Breast epithelium (tissue), 4 donors: ENCODE measurements at places on chromosomes 1 and 21. TPM values are rescaled to one million over a fixed set of nuclear protein-coding genes. Genes with fewer than 3 reads are reported as not detected.

DNA sequence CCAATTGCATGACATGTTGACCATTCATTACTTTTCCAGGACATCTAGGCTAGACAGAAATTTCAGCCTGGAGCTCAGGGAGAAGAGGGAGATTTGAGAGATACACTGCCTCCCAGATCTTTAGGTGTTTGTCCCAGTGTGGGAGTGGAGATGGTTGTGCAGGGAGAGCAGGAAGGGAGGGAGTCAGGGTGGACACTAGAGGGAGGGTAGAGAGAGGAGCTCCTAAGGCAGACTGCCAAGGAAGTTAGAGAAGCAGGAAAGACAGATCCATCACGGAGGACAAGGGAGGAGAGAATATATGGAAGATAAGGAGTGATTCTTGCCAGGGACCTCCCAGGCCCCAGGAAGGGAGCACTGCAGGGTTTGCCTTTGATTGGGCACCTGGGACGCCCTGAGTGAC, 8.7 kb downstream of the CDCA8 start:
- H3K27ac ChIP-seq, result no peak overlapping the region
- no peaks in the 10 kb centered on the region for H3K4me1 ChIP-seq
- H3K27me3 ChIP-seq, result no peaks in the 10 kb centered on the region

DNA sequence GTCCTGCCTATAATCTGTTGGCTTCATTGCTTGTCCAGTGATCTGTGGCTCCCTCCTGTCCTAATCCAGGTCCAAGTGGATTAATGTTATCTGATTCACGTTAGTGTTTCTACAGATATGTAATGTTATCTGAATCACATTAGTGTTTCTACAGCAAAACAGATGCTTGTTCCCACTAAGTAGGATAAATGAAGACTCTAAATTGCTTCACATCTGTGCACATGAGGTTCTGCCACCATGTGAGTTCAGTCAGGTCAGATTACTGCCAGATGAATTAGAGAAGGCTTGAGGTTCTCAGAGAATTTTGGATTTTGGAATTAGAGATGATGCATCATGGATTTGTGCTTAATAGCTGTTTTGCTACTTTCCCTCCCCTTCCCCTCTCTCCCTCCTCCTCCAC, 13.2 kb downstream of the DISC1 start:
- no peak overlapping the region for H3K27ac ChIP-seq
- no peaks in the 10 kb centered on the region for H3K36me3 ChIP-seq
- no peak overlapping the region for H3K4me3 ChIP-seq

DNA sequence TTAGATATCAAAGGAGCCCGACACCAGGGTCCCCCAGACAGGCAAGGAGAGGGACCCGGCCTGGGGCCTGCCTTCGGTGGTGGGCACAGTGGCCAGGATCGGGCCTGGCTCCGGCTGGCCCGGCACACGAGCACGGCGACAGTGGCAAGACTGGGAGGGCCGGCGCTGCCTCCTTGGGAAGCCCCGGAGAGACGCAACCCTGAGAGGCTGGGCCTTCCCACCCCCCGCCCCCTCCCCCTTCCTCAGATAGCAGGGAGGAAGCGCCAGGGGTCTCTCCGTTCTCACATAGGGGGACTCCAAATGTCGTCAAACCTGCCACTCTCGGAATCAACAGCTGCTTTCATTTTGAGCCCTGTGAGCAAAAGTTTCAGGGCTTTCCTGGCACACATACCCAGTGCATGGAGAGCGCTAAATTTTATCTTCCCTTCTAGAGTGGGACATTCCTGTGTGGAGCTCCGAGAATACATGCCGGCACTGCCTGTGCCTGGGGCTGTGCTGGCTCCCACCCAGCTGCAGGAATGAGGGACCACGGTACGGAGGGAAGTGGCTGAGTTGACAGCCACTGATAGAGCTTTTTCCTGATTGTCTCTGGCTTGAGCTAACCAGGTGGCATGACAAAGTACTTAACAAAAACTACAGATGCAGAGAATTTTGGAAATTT, 62.4 kb downstream of the CD247 start:
- H3K27ac ChIP-seq, result peak overlapping the region; percentile 91
- H3K4me1 ChIP-seq, result peaks cover 6% of the 10 kb centered on the region
- H3K4me3 ChIP-seq, result peak overlapping the region; percentile 81
- H3K36me3 ChIP-seq, result no peaks in the 10 kb centered on the region
- no peak for DNase-seq

DNA sequence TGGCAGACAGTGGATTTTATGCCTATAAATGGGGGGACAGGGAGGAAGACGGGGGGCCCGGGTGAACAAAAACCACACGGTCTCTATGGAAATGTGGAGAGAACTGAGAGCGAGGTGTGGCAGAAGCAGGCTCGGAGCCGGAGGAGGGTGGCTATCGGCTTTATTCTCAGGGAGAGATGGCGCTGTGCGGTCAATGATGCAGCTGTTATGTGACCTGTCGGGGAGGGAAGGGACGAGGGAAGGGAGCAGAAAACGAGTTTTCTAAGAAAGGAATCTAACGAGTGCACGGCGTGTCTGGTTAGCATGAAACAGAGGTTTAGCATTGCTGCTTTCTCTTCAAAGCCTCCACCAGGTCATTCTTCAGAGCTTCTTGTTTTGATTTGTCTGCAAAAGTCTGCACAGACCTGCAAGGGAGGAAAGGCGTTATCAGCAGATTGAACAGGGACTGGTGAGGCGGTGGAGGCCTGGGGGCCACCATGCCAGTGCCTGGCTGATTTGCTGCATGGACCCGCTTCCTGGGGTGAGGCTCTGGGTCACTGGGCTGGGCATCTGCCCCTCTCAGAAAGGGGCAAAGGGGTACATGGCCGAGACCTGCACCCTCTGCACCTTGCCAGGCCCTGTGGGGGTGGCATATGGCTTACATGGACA, 27.2 kb downstream of the SLC66A1 start:
- no peak overlapping the region for H3K27ac ChIP-seq
- no peaks in the 10 kb centered on the region for H3K36me3 ChIP-seq
- DNase-seq, result no peak
- no peaks in the 10 kb centered on the region for H3K27me3 ChIP-seq

GRCh38 chr1:212862111-212862690, 4.1 kb downstream of the FLVCR1 start:
- no peaks in the 10 kb centered on the region for H3K27me3 ChIP-seq
- H3K4me3 ChIP-seq, result no peak overlapping the region
- H3K27ac ChIP-seq, result no peak overlapping the region
- H3K36me3 ChIP-seq, result no peaks in the 10 kb centered on the region

- H3K4me1 ChIP-seq, result no peaks in the 10 kb centered on the region
- no peak for DNase-seq
- H3K36me3 ChIP-seq, result no peaks in the 10 kb centered on the region
- H3K4me3 ChIP-seq, result no peak overlapping the region
- H3K27ac ChIP-seq, result no peak overlapping the region
Observed at GRCh38 chr1:24893431-24893830, 36.6 kb downstream of the RUNX3 start.

DNA sequence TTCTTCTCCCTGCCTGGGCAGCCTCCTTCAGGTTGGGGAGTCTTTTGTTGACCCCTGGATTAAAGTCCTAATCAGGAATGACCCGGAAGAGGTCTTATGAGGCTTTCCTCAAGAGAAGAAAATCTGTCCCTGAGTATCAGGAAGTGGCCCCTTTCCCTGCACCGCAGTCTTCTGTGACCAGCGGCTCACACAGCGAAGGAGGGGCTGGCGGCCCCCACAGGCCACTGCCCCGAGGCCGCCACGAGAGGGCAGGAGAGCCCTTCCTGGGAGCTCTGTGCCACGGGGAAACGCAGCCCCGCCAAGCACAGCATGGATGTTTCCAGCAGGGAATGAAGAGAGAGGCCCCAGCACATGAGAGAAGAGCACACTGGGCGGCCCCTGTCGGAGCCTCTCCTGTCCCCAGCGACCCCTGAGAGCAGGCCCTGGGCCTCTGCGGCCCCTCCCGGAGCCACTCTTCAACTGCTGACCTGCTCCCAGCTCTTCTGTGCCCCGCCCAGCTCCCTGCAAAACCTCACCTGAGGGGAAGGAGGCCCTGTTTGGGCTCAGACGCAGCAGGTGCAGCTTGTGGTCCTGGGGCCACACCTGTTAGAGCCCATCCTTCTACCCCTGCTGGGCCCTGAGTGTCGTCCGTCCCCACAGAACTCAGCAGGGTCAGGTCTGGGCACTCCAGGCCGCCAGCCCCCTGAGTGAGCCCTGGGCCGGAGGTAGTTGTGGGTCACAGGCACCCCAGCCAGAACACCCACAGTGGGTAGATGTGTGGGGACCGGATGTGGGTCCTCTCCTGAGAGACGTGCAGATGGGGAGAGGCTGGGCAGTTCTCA, 4.9 kb upstream of the POFUT2 start:
- H3K4me3 ChIP-seq, result peak overlapping the region; percentile 19
- H3K4me1 ChIP-seq, result peaks cover 11% of the 10 kb centered on the region
- H3K36me3 ChIP-seq, result no peaks in the 10 kb centered on the region
- peak; percentile 76 for DNase-seq

DNA sequence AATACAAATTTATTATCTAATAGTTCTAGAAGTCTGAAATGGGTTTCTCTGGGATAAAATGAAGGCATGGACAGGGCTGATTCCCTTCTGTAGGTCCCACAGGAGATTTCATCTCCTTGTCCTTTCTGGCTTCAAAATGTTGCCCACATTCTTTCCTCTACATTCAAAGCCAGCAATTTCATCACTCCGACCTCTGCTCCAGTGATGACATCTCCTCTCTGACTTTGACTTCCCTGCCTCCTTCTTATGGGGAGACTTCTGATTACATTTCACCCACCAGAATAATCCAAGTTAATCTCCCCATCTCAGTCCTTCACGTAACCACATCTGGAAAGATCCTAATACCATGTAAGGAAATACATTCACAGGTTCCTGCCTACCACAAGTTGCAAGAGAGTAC, 358.0 kb upstream of the C1orf87 start:
- H3K27me3 ChIP-seq, result no peaks in the 10 kb centered on the region
- H3K27ac ChIP-seq, result peak overlapping the region; percentile 75
- H3K36me3 ChIP-seq, result no peaks in the 10 kb centered on the region
- no peak for DNase-seq

DNA sequence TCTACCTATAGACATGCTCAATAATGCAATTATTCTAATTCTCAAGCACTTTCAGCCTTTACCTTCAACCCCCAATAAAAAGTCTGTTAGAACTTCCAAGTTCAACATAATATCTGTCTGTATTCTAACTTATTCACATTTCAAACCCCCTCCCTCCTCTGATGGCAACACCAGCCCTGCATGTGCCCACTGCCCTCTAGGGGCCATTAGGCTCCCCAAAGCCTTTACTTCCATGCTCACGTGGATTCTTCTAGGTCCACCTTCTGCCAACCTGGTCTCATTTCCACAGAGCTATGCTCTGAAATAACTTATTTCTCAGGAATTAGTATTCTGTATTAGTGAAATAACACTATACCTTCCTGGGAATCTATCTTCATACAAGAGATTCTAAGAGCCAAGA, 22.2 kb upstream of the KPRP start:
- H3K4me3 ChIP-seq, result no peak overlapping the region
- H3K36me3 ChIP-seq, result no peaks in the 10 kb centered on the region
- no peaks in the 10 kb centered on the region for H3K4me1 ChIP-seq
- H3K27me3 ChIP-seq, result peaks cover 14% of the 10 kb centered on the region

DNA sequence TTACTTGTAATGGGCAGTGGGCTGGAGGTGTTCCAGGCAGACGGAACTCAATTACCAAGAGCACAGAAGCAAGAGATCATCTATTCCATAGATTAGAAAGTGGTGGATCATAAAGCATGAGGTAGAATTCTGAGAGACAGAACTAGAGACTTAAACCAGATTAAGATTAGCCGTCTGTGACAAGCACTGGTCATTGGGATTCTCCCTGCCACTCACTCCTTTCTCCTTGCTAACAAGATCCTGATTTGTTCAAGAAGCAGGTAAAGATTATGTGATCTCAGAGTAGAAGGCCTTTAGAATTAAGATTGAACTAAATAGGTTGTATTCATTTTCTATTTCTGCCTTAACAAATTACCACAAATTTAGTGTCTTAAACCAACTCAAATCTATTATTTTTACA, 1.5 kb upstream of the HSPA13 start:
- H3K4me3 ChIP-seq, result no peak overlapping the region
- DNase-seq, result no peak

Gene UBQLN4
- total RNA-seq, result 27.1 TPM

Gene MAEL
- total RNA-seq, result 0.15 TPM

Gene AVPR1B
- total RNA-seq, result not detected

Gene CHAF1B
- total RNA-seq, result 0.64 TPM

Gene MAP10
- total RNA-seq, result 2.9 TPM

Gene AK5
- total RNA-seq, result 30.8 TPM

Gene ITLN2
- not detected for total RNA-seq
